ENCODE measurements at places on chromosomes 11 and 22.

DNA sequence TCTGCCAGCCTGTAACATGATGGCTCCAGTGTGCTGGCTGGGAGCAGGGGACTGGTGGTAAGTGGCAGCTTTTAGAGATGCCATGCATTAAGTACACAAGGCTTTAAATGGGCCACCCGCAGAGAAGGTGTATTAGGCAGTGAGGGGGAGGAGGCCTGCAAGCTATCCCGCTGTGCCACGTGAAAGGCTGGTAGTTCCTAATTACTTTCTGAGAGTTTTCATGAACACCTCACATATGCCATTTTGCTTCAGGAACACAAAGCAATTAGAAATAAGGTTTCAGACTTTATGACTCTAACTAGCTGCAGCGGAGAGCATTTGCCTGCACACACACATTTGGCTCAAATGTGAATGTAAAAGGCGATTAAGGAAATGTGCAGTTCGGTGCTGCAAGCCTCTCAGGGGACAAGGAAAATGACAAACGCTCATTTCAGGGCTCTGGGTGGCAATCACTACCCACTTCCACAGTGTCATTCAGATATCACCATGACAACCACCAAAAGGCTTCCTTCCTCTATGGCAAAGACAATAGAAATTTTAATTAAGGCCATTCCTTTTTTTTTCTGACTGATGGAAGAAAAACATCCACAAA is 116.6 kb downstream of the PLEKHA7 start:
- no peak for DNase-seq

DNA sequence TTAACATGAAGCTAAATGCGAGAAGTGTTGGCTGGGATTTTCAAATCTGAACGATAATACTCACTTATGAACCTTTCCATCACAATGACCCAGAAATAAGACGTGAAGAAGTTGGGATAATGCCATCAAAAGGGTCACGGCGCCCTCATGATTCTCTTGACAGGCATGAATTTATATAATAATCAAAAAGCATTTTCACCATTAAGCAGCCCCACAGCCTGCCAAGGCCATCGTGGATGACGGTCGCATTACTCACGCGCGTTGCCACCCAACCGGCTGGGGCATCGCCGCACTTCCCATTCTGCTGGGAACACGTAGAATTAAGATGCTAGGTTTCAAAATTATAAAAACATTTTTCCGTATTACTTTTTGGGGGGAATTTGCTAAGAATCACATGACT is 18.9 kb upstream of the GAL start:
- no peak for DNase-seq

DNA sequence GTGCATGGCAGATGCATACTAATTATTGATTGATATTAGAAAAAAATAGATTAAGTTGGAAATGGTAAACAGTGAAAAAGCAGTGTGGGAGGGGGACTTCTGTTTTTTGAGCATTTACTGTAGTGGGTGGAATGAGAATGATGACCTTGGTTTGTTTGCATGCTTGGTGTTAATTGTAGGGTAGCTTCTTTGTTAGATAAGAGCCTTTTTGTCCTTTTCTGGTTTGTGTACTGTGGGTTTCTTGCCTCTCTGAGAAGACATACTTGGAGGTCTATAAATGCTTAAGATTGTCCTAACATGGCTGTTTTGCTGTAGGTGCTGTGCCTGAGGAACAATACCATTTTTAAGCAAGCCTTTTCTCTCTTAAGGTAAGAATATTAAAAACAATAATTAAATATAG is 17.0 kb downstream of the MRPL48 start:
- no peak for DNase-seq

- no peak for DNase-seq
Observed at GRCh38 chr22:23071230-23072076, 1.1 kb downstream of the GNAZ start.

- no peak for DNase-seq
Observed at GRCh38 chr11:119807841-119808240, 78.8 kb upstream of the NECTIN1 start.

DNA sequence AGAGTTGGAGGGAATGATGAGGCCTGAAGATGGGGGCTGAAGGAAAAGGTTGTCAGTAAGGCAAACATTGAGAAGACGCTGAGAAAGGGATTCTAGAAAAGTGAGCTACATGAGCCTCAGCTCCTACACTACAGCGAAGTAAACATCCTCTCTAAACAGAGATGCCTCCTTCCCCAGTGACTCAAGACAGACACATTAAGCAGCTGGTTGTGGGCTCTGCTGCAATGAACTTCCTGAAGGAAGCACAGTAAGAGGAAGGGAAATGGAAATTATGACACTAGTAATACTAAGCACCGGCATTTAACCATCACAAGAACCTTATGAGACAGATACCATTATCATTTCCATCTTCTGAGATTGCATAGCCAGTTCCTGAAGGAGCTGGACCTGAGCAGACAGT is 190.5 kb downstream of the C11orf87 start:
- no peak for DNase-seq

DNA sequence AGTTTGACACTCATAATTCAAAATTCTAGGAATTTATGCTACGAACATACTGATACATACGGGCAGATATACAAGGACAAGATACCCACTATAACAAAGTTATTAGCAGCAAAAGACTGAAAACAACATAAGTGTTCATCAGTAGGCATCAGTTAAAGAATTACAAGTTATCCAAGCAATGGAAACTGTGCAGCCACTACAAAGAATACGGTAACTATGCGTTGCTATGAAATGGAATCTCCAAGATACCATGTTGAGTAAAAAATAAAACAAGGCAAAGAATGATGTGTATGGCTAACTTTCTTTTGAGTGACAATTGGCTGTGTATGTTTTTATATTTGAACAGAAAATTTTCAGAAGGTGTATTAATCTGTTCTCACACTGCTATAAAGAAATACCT is 151.7 kb downstream of the ADAMTS15 start:
- no peak for DNase-seq

DNA sequence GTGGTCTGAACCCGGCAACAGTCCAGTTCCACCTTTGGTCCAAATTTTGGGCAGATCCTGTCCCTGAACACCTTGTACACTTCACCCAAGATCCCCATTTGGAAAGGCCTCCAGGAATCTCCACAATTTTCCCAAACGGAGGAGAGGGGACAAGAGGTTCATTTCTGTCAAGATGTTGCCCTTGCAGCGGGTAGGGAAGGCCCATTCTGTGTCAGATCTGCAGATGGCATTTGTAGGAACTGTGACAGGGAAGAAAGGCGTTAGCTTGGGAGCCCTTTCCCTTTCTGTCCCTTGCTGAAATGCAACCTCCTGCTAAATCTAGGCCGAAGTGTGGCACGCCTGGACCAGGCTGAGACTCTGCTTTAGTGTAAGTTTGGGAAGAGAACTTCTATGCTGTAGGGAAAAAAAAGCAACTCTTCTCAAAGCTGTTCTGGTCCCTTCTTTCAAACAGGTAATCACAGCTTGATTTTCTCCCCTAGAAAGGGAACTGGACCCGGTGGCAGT is 86.0 kb downstream of the SCN3B start:
- no peak for DNase-seq

DNA sequence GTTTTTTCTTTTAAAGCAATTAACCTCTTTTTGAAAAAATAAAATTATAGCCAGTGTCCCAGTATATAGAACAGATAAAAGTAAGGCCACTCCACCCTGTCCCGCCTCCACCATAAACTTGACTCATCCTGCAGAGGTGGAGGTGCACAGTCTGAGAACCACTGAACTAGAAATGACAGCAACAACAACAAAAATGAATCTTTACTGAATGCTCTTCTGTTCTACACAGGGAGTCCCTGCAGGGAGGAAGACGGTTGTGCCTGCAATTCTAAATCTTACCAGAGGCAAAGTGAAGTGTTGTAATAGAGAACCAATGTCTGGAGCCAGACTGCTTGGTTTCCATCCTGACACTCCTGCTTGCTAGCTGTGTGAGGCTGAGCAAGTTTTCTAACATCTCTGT is 162.3 kb downstream of the FBXO7 start:
- DNase-seq = peak; percentile 75

GRCh38 chr11:86977441-86978050 is 22.4 kb upstream of the FZD4 start:
- no peak for DNase-seq

- peak; percentile 80 for DNase-seq
Observed at GRCh38 chr11:69801513-69802335, 17.5 kb downstream of the FGF3 start.

- peak; percentile 64 for DNase-seq
Observed at GRCh38 chr11:103953797-103954486, 82.5 kb upstream of the DDI1 start.

- DNase-seq = no peak
Observed at GRCh38 chr22:27588268-27588667, 213.3 kb downstream of the MN1 start.

DNA sequence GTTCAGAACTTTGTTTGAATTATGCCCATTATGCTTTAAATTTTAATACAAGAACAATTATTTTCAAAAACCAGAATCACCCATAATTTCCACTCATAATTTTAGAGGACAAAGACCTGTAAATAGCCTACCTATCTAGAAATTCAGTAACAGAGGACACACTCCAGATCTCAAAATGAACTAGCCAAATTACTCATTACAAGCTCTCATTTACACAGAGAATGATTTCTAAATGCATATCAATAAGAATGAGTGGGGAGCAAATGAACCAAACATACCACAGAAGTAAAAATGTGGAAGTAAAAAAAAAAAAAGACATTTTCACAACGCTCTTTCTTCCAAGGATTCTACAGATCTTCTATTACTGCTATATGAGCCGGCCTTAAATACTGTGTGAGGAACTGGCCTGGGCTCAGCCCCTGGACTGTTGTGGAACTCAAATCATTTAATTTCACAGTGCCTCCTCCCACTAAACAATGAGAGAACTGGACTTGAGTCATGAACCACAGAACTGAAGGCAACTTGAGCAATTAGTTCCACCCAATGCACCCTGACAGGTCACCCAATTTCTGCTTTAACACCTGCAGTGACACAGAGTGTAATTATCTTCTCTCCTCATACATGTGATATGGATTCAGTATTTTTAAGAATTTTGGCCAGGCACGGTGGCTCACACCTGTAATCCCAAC is 8.0 kb downstream of the MRTFA start:
- DNase-seq = no peak

GRCh38 chr11:125402435-125402834 is 93.6 kb downstream of the FEZ1 start:
- DNase-seq = no peak

DNA sequence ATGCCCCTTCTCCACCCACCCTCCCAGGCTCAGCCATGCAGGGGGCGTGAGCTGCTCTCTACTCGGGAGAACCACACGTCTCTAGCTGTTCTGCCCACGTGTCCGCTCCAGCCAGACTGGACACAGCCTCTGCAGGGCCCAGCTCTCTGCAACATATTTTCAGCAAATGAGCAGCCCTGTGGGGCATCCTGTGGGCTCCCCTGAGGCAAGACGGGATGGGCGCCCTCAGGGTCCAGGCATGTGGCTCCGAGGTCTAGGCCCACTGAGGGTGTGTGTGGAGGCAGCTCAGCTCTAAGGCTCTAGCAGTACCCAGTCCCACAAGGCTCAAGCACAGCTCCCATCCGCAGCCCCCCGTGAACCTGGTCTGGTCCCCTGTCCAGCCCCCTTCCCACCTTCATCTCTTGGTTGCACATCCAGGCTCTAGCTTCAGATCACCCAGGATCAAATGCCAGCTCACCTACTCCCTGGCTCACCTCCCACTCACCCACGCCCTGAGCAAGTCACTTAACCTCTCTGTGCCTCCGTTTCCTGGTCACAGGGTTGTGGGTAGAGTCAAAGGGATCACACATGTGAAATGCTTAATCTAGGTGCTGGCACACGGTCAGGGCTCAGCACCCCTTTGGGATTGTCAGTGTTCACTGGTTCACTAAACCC is 57.8 kb upstream of the TCF20 start:
- no peak for DNase-seq

GRCh38 chr11:129972611-129973010 is 30.0 kb downstream of the PRDM10 start:
- no peak for DNase-seq

GRCh38 chr11:14270690-14271542 is 88.1 kb downstream of the RRAS2 start:
- DNase-seq = no peak

- DNase-seq = peak; percentile 46
Observed at GRCh38 chr11:35138606-35138942, 397 bp upstream of the CD44 start.

- DNase-seq = no peak
Observed at GRCh38 chr11:39367534-39367933, 2091.9 kb downstream of the LRRC4C start.

- DNase-seq = peak; percentile 59
Observed at GRCh38 chr11:57424792-57425564, 1.9 kb downstream of the SLC43A3 start.

- DNase-seq = no peak
Observed at GRCh38 chr11:47057365-47057764, 119.3 kb downstream of the ARFGAP2 start.

- no peak for DNase-seq
Observed at GRCh38 chr11:1049911-1050580, 13.5 kb upstream of the MUC6 start.

- DNase-seq = peak; percentile 100
Observed at GRCh38 chr11:69296890-69297786, 3.2 kb downstream of the MYEOV start.

DNA sequence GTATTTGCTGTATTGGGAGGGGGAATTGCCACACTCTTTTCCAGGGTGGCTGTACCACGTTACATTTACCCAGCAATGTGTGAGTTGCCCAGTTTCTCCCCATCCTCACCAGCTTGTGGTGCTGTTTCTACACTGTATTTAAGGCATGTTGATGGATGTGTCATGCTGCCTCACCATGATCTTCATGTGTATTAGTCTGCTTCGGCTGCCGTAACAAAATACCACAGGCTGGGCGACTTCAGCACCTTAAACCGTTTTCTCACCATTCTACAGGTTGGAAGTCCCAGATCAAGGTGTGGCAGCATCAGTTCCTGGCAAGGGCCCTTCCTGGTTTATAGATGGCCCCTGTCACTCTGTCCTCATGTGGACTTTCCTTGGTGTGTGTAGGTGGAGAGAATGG is 169.7 kb downstream of the IGLL1 start:
- no peak for DNase-seq

DNA sequence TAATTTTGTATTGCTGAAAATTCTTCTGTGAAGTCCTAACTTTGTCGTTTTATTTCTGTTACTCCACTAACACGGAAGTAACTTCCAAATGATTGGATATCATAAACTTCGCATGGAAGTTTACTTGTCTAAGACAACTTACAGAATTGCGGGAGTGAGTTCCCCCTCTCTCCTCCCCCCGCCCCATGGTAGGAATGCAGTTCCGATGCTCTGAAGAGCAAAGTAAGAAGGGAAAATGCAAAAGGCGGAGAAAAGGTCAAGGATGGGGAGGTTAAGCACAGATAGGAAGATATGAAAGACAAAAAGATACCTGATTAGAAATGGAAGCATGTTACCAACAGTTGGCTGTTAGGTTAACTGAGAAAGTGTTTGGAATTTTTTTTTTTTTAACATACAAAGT is 1.3 kb downstream of the EIF3M start:
- DNase-seq = peak; percentile 4

DNA sequence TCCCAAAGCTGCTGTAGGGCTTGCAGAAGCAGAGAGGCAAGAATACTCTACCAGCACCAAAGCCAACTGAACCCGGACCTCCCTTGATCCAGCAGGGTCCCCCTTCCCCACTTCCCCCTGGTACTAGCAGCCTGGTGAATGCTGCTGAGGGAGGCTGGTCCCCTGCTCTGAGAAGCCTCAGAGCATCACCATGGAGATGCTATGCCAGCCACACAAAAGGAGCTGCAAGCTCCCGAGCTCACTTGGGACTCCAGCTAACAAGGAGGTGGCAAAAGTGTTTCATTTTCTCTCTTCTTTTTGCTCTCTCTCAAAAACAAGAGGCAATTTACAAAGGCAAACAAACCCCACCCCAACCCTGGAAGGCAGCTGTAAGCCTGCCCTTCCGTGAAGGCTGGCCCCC is 509.8 kb downstream of the BUD13 start:
- no peak for DNase-seq
